Activated naive CD8-positive, alpha-beta T cell treated with anti-CD3 and anti-CD28 coated beads, Interleukin-2, amount 50 U/mL, for 24 hours (primary cell): ENCODE measurements at places on chromosomes 6 and 20.

- no peak for DNase-seq
Observed at GRCh38 chr6:41527721-41528408, 18.3 kb upstream of the FOXP4 start.

- DNase-seq: no peak
Observed at GRCh38 chr20:56453352-56453751, 15.1 kb upstream of the RTF2 start.

DNA sequence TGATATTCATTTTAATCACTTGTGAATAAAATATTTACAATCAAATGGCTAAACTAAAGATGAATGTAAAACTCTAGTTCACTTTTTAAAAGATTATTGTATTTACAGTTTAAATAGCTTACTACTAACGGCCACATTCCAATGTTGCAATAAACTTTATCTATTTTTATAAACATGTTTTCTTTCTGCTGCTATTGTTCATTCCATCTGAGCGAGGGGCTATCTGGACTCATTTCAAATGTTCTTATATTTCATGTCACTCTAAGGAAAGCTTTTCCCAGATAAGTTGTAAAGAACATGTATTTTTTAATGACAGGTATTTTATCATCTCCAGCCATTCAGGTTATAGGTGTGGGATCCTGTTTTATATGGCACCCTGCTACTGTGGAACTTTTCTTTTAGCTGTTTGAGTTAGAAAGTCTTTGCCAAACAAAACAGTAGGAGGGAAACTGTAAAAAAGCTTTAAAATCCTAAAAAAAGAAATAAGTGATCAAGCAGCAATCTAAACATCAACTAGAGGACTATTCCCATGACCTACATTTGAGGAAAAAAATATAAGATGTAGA, 42.5 kb downstream of the HMGCLL1 start:
- DNase-seq: no peak

DNA sequence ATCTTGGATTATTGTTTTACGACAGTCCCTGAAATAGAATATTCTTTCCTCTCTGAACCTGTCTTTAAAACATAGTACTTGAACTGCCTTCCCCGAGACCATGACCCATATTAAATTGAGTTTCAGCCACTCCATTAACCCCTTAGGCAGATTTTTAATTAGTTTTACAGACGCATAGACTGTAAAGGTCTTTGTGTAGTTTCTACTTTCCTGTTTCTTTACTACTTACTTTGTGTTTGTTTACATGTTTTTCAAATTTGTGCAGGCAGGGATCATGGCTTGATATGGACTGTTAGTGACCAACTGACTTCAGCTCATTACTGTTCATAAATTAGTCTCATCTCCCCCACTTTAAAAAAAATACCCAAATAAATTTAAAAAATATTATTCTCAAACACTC, 53.8 kb downstream of the FYN start:
- DNase-seq: no peak

GRCh38 chr6:133131621-133132465, 109.3 kb upstream of the EYA4 start:
- DNase-seq: no peak

GRCh38 chr6:46915380-46915779, 6.4 kb downstream of the ADGRF5 start:
- DNase-seq: no peak

DNA sequence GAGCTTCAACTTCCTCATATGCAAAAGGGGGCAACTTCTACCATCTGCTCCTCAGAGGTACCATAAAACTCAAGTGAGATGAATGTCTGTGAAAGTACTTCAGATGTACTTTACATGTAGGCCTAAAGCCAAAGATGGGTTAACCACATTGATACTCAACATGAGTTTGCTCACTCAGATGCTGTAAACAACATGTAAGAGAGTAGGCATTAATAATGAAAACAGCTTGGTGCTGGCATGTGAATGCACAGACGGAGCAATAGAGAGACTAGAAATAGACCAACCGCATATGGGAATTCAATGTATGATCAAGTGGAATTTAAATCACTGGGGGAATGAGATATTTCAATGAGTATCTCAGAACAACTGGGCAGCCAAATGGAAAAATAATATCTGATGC, 143.8 kb upstream of the CDYL start:
- no peak for DNase-seq

DNA sequence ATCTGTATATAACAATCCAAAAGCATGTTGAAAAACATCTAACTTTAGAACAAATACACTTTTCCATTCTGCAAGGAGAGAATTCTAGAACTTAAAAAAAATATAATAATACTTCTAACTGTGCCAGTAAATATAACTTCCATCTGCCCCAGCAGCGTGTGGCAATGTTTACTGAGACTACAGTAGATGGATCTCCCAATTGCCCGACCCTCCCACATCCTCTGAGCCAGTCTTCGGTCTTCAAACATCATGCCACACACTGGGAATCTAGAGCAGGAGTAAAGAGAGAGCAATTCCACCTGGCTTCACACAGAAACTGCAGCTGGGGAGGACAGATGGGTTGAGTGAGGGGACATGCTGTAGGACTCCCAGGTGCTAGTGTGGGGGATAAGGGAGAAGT, 121.3 kb upstream of the NHSL1 start:
- DNase-seq: no peak

DNA sequence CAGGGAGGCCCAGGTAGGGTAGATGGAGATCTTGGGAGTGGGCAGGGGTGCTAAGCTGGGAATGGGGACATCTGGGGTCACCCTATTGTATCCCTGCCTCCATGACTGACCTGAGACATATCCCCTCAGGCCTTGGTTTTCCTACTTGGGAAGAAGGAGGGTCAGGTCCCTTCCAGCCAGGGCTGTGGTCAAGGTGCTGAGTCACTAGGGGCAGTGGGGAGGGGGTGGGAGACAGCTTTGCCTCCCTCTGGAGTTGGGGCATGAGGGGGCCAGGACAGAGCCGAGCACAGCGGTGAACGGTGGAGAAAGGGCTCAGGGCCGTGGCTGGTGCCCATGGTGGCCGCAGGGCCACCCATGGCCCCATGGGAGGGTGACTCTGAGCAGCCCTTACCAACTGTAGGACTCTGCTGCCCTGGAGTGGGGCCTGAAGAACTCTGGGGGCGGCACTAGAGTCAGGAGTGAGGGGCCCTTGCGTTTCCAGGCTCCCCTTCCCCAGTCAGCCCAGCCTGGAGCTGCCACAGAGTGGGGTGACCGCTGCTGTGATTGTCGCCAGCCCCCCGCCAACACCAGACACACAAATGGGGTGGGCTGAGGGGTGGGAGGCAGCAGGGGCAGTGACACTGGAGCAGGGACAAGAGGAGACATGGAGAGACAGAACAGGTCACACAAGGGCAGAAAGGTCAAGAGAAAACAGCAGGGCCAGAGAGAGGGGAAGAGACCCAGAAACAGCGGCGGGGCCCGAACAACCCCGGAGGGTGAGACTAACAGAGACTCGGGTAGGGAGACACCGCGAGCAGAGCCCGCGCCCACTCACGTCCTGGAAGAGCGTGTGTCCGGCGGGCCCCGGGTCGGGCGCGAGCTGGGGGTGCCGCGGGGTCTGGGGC, 576 bp downstream of the NECAB3 start:
- peak; percentile 30 for DNase-seq

- DNase-seq: no peak
Observed at GRCh38 chr6:90382760-90383159, 86.1 kb upstream of the BACH2 start.

DNA sequence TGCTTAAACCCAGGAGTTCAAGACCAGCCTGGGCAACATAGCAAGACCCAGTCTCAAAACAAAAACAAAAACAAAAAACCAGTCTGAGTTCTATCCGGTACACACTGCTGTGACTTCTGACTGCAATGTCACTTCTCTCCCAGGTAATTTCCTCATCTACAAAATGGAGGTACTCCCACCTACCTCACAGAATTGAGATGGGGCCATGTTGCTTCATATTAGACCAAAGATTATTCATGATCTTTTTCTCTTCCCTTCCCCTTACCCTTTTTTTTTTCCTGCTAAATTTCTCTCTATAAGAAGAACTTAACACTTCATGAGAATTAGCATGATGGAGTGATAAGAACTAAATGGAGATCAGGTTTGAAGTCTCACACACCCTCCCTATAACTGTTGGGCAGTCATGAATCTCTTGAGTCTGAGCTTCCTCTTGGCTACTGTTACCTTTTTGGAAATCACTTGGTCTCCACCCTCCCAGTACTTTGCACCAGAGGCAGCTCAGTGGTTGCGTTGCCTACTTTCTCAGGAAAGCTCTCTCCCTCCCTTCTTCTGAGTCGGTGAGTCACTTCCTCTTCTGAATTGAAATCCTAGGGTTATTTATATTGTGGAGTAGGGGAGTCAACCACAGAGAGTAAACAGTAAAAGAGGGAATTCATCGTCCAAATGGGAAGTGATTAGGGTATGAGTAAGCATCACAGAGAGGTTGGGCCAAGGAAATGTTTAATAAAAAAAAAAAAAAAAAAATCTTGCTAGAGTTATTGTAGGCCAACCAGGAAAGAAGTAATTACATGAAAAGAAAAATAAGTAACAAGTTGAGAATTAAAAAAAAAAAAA, 59.9 kb upstream of the MAP7 start:
- DNase-seq: no peak

GRCh38 chr6:132780770-132781371, 17.6 kb downstream of the SLC18B1 start:
- DNase-seq: no peak

- no peak for DNase-seq
Observed at GRCh38 chr6:74768120-74768519, 437.7 kb downstream of the COL12A1 start.

DNA sequence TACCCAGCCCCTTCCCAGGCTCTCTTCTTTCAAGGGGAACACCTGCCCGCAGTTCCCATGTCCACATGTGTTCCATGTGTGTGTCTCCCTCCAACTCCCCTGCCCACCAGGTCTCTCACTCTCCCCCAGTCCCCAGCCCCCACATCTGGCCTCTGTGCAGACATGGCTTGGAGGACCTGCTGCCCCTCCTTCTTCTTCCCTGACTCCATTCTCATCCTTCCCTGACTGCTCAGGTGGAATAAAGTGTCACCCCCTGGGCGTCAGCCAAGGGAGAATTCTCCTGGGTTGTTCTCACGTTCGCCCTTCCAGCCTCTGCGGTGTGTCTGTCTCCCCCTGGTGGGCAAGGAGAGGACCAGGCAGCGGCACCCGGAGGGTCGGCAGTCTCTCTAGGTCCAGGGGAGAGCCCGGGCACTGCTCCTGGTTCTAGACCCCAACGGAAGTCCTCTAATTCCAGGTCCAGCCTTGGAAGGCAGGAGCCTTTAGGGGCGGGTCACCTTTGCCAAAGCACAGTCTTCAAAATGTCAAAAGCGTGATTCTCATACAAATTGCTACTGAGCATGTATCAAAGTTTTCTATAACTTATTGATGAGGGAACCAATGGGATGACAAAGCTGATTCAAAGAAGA, 50.5 kb downstream of the EBF4 start:
- peak; percentile 78 for DNase-seq

DNA sequence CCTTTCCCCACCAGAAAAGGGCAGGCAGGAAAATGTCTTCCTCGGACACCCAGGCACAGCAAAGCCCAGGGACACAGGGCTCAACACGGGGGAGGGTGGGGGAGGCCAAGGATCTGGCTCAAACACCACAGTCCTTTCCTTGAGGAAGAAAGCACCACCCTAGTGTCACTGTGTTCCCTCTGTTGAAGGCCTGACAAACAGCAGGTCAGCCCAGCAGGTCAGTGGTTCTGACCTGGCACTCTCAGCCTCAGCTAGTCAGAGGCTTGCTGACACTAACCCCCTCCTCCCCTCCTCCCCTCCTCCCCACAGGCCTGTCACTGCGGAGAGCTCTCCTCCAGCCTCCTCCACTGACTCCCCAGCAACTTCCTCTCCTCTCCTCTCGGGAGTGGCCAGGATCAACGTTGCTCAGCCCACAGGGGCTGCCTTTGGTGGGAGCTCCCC, 239.6 kb downstream of the LRFN2 start:
- no peak for DNase-seq

GRCh38 chr6:37500294-37500608, 558 bp upstream of the CCDC167 start:
- no peak for DNase-seq

- no peak for DNase-seq
Observed at GRCh38 chr20:53032046-53032445, 59.9 kb downstream of the TSHZ2 start.

GRCh38 chr6:105251689-105252088, 71.9 kb upstream of the POPDC3 start:
- DNase-seq: no peak

- DNase-seq: no peak
Observed at GRCh38 chr6:105433723-105434122, 30.8 kb upstream of the PREP start.

DNA sequence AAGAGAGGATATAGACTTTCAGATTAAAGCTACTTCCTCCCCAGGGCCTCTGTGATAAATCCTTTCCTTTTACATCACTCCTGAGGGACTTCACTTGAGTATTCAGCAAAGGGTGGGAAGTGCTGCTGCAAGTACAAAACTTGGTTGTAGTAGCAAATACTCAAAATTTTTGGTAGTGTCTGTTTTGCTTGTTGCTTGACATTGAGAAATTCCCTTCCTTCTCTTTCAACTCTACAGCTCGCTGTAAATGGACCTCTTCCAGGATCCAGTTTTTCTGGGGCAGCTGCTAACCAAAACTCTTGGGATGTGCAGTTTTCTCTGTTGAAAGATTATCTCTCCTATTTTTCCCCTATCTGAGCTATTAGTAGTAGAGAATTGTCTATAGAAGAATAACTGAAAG, 472.0 kb downstream of the CD109 start:
- DNase-seq: no peak

GRCh38 chr6:142309426-142309825, 7.6 kb downstream of the ADGRG6 start:
- no peak for DNase-seq

DNA sequence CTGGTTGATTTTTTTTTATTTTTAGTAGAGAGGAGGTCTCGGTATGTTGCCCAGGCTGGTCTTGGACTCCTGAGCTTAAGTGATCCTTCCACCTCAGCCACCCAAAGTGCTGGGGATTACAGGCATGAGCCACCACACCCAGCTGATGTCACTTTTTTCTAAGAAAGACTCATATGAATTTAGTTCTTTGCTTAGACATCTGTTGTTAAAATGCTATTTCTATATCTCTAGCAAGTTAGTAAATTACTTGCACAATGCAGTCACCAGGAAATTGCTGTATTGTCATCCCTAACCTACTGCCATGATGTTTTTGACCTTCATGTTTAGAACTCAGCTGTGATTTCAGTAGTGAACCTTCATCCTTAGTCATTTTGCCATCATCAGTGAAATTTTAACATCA, 5.7 kb downstream of the KDM1B start:
- no peak for DNase-seq

- no peak for DNase-seq
Observed at GRCh38 chr20:38055294-38055693, 21.7 kb downstream of the RPRD1B start.

GRCh38 chr20:41361757-41362747, 4.6 kb downstream of the EMILIN3 start:
- DNase-seq: no peak

DNA sequence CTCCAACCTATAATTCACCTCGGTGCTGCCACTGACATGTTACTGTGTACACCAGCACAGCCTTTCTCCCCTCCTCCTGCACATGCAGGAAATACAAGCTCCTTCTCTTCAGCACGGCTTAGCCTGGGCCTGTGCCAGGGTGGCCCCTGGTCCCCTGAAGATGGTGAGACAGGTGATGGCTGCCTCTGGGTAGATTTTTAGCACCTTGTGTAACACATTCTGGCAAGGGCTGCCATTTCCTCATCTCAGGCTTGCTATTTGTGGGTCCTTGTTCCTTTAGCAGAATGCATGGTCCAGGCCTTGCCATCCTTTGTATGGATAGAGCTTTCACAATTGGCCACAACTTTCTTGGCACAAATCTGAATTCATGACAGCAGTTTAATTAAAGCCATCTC, 151.3 kb downstream of the CDC5L start:
- DNase-seq: no peak

GRCh38 chr20:50151034-50151743, 2.3 kb downstream of the PEDS1 start:
- DNase-seq: no peak
